ENCODE measurements at places on chromosomes 6 and 20. TPM values are rescaled to one million over a fixed set of nuclear protein-coding genes. Genes with fewer than 3 reads are reported as not detected.

Gene WFDC2
- total RNA-seq = not detected

Gene PRR18
- not detected for total RNA-seq

Gene SLC35D3
- 0.07 TPM for total RNA-seq

Gene SRMS
- not detected for total RNA-seq

Measured in HT1080 (cell line).